ENCODE measurements at places on chromosomes 4 and X.

- no peak for DNase-seq
These were observed 65.6 kb upstream of the BMP2K start for GRCh38 chr4:78710536-78710935.

DNA sequence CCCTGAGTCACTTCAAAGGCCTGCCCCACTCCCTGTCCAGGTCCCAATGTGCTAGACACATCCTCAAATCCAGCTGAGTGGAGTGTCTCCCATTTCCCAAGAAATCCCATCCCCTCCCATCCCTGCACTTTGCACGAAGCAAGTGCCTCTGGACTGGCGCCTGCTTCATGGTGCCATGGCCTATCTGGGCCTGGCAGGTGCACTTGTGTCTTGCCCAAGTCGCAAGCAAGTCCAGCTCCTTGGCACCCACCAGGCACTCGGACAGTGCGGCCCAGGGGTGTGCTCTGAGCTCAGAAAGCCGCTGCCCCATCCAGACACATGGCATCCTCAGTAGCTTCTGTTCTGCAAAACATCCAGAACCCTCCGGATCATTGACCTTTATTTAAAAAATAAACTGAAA lies 97.4 kb downstream of the DCTD start:
- no peak for DNase-seq

DNA sequence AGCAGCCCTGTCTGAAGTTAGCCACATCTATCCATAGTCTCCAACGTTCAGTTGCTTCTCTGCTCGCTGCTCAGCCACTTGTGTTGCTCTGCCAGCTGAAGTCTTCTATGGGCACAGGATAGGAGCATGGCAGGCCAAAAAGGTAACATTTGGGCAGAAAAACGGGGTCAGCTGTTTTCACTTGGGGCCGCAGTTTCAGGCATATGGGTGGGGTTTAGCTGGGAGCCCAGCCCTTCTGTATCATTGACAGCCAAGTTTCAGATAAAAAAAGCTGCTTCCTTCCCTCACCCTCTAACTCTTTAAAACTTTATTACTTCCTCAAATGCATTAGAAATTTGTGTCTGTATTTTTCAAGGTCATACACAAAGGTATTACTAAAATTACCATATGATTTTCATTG lies 18.4 kb upstream of the MANBA start:
- DNase-seq, result no peak

GRCh38 chr4:102787096-102787881 lies 26.5 kb upstream of the MANBA start:
- DNase-seq, result no peak

DNA sequence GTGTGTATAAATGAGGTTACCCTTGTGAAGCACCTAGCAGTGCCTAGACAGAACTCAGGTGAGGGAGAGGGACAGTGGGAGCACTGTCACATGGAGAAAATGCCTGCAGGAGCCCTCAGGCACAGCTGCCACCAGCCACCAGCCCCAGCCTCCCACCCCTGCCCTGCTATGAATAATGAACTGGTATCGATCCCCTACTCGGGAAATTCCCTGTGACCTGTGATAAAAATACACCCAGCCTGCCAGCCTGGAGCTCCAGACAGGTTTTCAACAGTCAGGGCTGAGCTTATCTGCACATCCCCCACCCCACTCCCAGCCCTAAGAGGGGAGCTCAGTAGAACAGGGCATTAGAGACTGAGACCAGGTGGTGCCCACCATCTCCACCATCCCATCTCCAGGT lies 159.6 kb upstream of the PJA1 start:
- no peak for DNase-seq
